NCI-H2029 treated with DMSO at 0.1 percent for 48 hours (cell line): ENCODE measurements at places on chromosomes 12 and 14.

- DNase-seq = no peak
These were observed 2.8 kb downstream of the RHNO1 start for GRCh38 chr12:2879853-2880252.

GRCh38 chr14:31388687-31389413 lies 31.5 kb downstream of the HEATR5A start:
- no peak for DNase-seq

DNA sequence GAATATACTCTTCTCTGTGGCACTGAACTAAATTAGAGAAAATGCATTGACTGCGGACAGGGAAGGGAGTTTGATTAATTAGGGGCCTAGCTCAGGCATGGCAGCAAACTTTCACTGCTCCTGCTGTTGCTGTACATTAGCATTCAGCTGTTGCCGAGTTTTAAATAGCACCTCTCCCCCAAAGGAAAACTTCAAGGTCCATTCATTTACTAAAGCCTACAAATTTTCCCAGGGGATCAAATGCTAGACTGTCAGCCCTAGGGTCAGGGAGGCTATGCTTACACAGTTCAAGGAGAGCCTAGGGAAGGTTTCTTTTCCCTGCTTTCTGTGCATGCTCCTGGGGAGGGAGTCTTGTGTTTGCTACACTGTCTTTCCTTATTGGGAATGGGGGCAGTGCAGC lies 60.0 kb upstream of the GZMB start:
- no peak for DNase-seq

DNA sequence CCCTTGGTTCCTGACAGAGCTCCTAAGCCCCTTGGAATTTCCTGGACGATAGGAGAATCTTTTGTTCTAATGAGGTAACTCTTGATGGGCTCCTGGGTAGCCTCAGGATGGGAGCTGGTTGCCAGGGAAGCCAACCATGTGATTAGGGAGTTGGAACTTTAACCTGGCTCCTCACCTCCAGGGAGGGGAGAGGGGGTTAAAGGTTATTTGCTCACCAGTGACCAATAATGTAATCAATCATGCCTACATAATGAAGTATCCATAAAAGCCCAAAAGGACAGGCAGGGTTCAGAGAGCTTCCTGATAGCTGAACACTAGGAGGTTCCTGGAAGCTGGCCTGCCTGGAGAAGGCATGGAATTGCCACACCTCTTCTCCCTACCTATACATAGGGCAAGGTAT lies 6.2 kb upstream of the CNOT2 start:
- no peak for DNase-seq

GRCh38 chr14:72462056-72462455 lies 431.8 kb downstream of the DPF3 start:
- DNase-seq = no peak

DNA sequence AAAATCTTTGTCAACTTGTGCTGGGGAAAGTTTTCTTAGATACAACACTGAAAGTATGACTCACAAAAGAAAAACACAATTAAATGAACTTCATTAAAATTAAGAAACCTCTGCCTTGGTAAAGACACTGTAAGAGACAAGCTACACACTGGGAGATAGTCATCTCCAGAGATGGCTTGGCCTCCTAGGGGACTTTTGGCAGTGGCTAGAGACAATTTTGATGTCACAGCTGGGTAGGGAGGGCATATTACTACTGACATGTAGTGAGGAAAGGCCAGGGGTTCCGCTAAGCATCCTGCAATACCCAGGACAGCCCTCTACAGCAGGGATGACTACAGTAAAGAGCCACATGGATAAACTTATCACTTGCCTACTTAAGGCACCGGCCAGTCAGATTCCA lies 8.7 kb upstream of the RNASE4 start:
- no peak for DNase-seq

DNA sequence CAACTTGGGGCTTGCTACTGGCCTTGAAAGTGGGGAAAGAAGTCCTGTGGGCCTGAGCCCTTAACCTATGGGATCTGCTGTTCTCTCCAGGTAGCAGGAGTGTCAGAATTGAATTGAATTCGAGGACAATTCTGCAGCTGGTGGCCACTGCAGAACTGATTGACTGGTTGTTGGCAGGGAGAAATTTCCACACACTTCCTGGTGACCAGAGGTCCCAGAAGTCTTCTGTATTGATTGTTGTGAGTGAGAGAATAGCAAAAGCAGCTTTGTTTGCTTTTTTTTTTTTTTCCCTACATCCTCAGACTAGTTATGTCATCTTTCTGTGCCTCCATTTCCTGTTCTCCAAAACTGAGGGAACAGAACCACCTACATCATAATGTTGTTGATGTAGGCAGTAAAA lies 64.1 kb downstream of the PRICKLE1 start:
- DNase-seq = no peak

- DNase-seq = no peak
These were observed 49.7 kb upstream of the TRAF3 start for GRCh38 chr14:102727336-102728095.

- DNase-seq = no peak
These were observed 714.2 kb downstream of the SLC6A15 start for GRCh38 chr12:84198294-84198946.

DNA sequence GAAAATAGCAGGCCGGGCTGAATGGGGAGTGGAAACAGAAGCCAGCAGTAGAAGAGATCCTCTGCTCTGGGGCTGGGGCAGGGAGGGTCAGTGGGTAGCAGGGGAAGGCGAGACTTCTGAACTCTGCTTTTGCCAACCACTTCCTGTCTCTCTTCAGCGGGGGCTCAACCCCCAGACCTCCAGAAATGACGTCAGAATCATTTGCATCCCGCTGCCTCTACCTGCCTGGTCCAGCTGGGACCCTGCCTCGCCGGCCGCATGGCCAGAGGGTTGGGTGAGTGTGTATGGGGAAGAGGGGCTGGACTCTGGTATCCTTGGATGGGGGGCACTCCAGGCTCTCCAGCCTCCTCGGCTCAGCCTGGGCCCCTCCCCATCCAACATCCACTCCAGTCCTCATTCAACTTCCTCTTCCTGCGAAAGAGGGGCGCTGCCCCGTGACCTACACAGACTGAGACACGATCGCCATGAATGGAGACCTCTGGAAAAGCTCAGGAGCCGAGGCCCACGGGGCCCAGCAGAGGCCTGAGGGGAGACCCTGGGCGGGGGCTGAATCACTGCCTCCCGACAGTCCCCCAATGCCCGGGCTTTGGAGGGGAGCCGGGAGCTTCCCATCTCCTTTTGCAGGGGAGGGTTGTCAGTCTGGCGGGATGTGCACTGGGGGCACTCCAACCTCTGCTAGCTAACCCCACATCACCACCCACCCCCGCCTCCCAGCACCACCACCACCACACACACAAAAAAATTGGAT lies 458 bp upstream of the HOXC4 start:
- no peak for DNase-seq
